ENCODE measurements at places on chromosomes 6 and 20. TPM values are rescaled to one million over a fixed set of nuclear protein-coding genes. Genes with fewer than 3 reads are reported as not detected.
A peak's percentile ranks its signal among the peaks of the same experiment; 100 is the strongest.

DNA sequence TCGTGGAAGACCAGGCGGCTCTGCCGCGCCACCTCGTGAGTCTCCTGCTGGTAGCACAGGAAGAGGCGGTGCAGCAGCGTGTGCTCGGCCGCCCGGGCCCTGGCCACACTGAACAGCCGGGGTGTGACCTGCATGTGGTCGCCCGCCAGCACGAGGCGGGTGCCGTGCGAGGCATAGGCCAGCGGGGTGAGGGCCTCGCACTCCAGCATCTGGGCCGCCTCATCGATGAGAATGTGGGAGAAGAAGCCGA lies 7.0 kb downstream of the HELZ2 start:
- no peak for DNase-seq

DNA sequence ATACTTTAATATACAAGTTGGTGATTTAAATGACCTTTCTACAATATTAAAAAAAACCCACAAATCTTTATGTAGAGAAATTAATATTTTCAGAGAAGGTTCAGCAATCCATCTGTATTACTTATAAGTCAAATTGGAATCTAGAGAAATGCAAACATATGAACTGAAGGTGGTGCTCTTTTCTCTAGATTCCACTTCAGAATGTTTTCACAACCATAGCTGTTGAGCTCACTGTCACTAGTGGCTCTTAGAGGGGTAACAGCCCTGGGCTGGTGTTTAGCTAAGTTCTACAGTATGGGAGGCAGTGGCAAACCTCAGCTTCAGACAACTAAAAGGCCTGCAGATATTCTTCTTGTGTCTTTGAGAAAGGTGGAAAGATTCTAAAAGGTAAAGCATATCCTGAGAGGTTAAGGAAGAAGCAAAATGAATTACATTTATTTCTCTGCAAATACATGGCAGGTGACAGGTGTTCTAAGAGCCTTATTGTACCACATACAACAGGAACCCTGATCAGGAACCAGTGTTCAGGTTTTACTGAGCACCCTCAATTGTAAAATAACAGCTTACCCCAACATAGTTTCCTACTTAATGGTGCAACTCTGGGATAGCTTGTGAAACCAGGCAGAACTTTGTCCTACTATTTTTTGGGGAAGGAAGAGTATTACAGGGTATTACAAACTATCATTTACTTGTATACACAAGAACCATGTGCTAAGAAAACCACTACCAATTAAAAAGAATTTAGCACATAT lies 56.6 kb upstream of the SAMHD1 start:
- DNase-seq, result no peak

GRCh38 chr20:53752583-53752970 lies 158.9 kb upstream of the ZNF217 start:
- DNase-seq, result no peak

DNA sequence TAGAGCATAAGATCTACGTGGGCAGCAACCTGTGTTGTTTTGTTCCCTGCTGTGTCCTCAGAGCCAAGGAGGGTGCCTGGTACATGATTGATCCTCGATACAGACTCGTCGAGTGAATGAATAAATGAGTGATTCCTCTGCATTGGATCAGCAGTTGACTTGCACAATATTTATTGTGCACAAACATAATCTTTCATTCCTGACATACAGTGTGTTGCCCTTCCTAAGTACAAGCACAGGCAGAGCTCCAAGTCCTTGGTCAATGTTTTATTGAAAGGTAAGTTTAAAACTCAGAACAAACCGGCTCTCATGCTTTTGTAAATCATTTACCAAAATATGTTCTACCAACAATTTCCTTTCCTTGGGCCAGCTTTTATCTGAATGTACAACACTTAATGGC lies 57.4 kb downstream of the STMND1 start:
- DNase-seq, result no peak

DNA sequence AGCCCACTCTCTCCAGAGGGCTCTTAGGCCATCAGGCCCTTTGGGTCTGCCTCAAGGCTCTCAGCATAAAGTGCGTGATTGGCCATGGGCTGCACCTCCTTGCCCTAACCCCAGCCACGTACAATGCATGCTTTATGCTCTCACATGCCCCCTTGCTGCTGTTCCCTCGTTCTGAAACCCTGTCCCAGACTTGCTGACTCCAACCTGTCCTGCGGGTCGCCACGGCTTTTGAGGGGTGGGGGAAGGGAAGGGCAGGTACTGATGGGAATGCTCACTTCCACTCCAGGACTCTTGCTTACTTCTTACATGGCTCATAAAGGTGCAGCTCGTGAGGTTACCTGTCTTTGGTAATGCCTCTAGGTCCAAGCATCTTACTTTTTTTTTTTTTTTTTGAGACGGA lies 6.0 kb downstream of the ARMC12 start:
- no peak for DNase-seq

DNA sequence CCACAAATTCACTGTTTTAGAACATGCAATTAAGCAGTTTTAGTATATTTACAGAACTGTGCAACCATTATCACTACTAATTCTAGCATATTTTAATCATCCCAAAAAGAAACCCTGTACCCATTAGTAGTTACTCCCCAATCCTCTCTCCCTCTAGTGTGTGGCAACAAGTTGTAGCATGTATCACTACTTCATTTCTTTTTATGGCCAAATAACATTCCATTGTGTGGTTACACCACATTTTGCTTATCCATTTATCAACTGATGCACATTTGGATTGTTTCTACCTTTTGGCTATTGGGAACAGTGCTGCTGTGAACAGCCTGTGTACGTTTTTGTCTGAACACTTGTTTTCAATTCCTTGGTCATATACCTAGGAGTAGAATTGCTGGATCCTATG lies 31.5 kb upstream of the FKBP1A start:
- DNase-seq, result no peak

DNA sequence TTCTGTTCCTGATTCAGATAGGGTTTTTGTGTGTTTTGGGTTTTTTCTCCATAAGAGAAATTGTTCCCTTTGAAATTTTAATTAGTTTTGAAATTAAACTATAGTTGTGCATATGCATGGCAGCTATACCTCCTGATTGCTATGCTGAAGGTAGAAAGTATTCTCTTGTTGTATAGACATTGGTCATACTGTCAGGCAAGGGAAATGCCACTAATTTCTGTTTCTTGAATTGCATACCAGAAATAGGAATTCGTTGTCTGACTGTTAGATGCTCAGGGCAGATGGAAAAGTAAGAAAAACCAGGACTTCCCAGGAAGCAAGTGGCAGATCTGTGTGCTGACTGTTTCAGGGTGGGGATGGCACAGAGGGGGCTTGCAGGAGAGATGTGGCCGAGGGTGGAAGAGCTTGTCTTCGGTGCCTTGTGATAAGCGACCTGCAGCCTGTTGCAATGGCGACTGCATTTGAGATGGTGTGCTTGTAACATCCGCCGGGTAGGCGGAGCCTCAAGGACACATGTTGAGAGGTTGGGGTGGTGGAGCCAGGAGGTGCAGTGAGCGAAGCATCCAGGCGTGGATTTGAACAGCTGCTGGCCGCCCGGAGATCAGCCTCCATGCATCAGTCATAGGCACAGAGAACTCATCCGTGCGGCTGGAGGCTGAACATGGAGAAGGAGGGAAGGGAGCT lies 42.8 kb downstream of the RREB1 start:
- DNase-seq, result no peak

GRCh38 chr6:107864226-107865127 lies 40.4 kb upstream of the SCML4 start:
- DNase-seq, result no peak

- DNase-seq, result no peak
These were observed 377.6 kb downstream of the ESR1 start for GRCh38 chr6:152184917-152185574.

- DNase-seq, result peak; percentile 59
These were observed 2.0 kb downstream of the MMP9 start for GRCh38 chr20:46010491-46011391.

- DNase-seq, result no peak
These were observed 96.7 kb downstream of the TAF4 start for GRCh38 chr20:61968932-61969331.

- DNase-seq, result no peak
These were observed 30.2 kb downstream of the PANK2 start for GRCh38 chr20:3919352-3919751.

- DNase-seq, result no peak
These were observed 80.5 kb downstream of the PRSS35 start for GRCh38 chr6:83592770-83593394.

DNA sequence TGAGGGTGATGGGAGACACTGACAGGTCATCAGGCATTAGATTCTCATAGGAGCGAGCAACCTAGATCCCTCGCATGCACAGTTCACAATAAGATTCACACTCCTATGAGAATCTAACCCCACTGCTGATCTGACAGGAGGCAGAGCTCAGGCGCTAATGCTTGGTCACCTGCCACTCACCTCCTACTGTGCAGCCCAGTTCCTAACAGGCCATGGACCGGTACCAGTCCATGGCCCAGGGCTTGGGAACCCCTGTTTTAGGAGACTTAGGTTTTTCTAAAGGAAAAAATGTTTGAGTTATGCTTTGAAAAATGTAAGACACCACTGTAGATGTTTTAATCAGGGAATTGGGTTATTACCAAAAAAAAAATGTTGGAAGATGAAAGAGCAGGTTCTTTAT lies 6.7 kb downstream of the HLA-E start:
- no peak for DNase-seq

ZNF322 gene
- 13.2 TPM for total RNA-seq

KCNS1 gene
- total RNA-seq, result not detected

SPINT4 gene
- not detected for total RNA-seq

PKIB gene
- total RNA-seq, result 0.22 TPM

RAB44 gene
- not detected for total RNA-seq

CST4 gene
- total RNA-seq, result not detected

Measured in Right ventricle myocardium superior (tissue), 1 donor.